HFFc6 (cell line): ENCODE measurements at places on chromosomes 2 and 18.

DNA sequence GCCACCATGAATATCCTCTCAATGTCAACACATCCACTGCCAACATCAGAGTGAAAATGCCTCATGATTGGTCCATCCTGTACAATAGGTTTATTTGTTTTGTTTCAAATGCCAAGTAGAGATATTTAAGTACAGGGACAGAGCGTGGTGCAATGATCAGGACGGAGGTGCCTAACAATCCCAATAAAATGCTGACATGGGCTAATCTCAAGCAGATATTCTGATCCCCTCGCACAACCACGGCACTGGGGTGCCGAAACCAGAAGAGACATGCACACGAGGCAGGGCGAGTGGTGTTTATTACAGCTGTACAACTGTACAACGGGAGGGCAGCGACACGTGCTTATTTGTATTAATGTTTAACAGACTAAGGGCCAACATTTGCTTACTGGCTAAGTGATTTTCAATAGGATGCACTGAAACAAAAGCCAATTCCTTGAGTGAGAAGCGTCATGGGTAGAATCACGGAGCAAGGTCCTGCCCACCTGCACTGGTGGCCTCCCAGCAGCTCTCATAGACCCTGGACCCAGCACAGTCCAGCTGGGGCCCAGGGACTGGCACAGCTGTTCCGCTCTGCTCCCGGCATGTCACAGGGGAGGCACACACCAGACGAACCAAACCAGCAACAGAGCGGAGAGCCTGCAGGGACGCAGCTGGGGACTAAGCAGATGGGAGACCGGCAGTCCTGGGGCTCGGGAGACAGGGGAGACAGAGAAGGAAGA, 101.4 kb downstream of the HDAC4 start:
- no peak for DNase-seq

GRCh38 chr2:46339200-46339599, 42.0 kb downstream of the EPAS1 start:
- DNase-seq: no peak

- no peak for DNase-seq
Observed at GRCh38 chr18:36630917-36631316, 197.9 kb downstream of the TPGS2 start.

GRCh38 chr18:9147440-9148202, 11.0 kb downstream of the ANKRD12 start:
- peak; percentile 73 for DNase-seq

DNA sequence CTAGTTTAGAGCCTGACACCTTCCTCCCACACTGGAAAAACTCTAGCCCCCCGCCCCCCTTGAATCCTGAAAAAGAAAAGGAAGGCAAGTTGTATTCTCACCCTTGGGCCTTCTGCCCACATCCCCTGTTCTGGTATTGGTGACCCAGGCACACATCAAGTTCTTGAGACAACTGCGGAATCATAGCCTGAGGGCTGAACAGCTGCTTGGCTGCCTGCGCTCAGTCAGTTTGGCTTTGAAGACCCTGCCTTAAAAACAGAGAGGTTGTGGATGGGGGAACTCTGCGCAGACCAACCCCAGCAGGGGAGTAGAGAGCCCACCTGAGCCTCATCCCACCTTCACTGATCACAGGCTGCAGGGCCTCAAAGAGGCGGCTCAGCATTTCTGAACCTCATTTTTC, 229.2 kb downstream of the ANAPC1 start:
- DNase-seq: no peak

- DNase-seq: peak; percentile 24
Observed at GRCh38 chr2:223995569-223995968, 38.3 kb downstream of the MRPL44 start.

- DNase-seq: no peak
Observed at GRCh38 chr18:183769-184168, 25.4 kb downstream of the USP14 start.

GRCh38 chr2:44948565-44949328, 7.2 kb downstream of the SIX3 start:
- DNase-seq: no peak

DNA sequence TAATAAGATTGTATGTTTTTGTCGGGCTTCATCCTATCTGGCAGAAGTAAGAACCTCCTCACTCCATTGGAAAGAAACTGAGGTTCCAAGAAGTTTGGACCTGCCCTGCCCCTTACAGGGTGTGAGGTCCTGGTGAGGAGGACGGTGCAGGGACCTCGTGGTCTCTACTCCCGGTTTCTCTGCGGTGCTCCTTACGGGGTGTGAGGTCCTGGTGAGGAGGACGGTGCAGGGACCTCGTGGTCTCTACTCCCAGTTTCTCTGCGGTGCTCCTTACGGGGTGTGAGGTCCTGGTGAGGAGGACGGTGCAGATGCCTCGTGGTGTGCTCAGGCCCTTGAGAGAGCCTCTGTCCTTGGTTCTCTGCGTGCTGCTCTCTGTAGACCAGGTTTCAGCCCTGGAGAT, 5.2 kb downstream of the CTDP1 start:
- DNase-seq: no peak

- DNase-seq: no peak
Observed at GRCh38 chr2:9811679-9812511, 31.4 kb upstream of the TAF1B start.

GRCh38 chr2:21763501-21763900, 639.7 kb downstream of the TDRD15 start:
- no peak for DNase-seq

DNA sequence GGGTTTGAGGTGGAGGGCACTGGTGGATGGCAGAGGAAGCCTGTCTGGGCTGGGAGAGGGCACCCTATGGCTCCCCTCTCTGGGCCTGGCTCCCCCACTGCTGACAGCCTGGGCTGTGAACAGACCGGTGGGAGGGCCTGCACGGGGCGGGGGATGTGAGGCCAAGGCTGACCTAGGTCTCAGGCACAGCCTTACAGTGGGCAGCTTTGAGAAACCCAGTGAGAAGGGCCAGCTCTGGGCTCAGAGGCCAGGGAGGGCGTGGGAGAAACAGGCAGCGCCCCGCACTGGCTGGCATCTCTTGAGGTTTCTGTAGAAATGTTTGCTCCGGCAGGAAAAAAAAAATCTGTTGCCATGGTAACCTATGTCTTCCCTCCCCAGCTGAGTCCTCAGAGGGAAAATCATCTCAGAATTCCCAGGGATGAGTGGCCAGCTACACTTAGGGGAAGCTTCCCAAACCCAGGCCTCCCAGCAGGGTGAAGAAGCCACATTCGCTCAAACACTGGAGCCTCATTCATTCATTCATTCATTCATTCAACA, 71.7 kb upstream of the TAF1B start:
- peak; percentile 69 for DNase-seq

- no peak for DNase-seq
Observed at GRCh38 chr18:59220784-59221765, 1.1 kb downstream of the GRP start.

DNA sequence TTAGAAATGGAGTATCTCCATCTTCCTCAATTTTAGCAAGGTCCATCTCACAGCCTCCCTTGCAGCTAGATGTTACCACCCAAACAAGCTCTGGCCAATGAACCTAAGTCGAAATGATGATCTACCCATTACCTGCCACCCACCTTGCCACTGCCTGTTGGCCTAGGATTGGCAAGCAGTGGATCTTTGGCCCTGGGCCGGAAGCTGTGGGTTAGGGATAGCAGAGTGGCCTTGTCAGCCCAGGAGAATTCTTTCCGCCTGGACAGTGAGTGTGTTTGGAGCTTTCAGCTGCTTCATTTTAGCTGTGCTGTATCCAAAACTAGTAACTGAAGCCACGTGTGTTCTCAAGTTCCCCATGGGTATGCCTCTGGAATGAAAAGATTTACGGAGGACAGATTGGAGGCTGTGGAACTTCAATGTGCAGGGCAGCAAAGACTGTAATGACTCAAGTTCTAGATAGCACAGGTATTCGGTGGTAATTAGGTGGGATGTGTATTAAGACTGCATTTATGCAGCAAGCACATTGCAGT, 7.7 kb upstream of the PARD6G start:
- DNase-seq: no peak

DNA sequence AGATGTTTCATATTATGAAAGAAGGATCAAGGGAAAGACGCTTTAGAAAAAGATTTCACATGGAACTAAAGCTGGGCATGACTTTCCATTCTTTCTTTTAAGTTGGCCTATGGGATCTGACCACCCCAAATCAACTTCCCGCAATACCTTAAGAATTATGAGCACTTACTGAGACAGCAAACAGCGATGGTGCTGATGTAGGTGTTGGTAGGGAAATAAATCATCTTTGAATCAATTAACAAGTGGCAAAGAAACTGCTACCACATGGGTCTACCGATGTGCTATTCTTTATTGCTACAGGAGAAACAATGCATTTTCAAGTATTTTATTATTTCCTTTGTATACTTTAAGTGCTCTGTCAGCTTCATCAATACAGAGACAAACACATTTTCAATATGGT, 239.6 kb downstream of the PIEZO2 start:
- DNase-seq: no peak

DNA sequence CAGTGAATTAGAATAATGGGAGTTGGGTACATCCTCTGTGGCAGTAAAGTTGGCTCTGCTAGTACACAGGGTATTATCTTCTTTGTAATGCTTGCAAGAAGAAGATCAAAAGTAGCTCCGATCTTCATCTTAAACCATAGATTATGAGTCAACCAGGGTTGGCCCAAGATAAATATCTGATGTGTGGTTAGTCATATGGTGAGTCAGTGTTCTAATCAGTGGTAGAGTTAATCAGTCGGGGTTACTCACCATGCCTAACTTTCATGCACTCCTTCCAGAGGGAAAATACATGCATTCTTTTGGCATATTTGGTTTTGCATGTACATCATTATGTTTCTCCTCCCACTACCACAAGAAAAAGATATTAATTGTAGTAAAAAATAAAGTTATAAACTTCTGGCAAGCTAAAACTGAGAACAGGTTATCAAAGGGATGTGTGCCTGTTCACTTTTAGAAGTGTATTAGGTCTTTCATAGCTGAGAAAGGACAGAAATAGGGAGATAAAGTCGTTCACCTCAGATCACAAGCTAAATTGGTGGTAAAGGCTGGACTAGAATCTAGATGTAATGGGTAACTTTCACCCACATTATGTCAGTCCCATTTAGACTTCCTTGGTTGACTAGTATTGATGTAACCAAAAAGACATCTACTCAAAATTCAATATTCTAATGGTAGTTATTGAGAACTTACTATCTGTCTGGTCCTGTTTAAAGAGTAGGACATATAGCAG, 684.4 kb downstream of the IRS1 start:
- peak; percentile 96 for DNase-seq

GRCh38 chr2:25587361-25587760, 86.0 kb downstream of the DTNB start:
- DNase-seq: peak; percentile 51

GRCh38 chr2:174343343-174343622, 8.5 kb downstream of the SP9 start:
- no peak for DNase-seq

GRCh38 chr2:64866797-64867196, 122.4 kb upstream of the SLC1A4 start:
- DNase-seq: peak; percentile 96
